ENCODE measurements at places on chromosomes 13 and 19.

- DNase-seq: peak; percentile 43
Measured at GRCh38 chr19:27744926-27745768, 1467.8 kb downstream of the UQCRFS1 start.

DNA sequence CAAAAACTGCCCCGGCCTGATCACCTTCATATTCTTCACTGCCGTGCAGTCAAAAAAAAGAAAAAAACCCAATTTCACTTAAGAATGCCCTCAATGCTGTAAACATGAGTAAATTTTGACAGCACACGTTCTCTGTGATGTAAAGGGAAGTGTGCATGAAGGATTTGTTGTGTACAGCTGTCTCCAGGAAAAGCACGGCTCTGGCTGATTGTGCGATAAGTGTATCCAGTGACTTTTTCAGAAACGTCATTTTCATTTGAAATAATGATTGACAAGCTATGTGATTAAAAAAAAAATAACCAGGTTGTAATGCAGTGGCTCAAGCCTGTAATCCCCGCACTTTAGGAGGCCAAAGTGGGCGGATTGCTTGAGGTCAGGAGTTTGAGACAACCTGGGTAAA, 39.6 kb downstream of the ANKRD10 start:
- DNase-seq: no peak

- no peak for DNase-seq
Measured at GRCh38 chr19:18320865-18321733, 1.8 kb downstream of the LSM4 start.

DNA sequence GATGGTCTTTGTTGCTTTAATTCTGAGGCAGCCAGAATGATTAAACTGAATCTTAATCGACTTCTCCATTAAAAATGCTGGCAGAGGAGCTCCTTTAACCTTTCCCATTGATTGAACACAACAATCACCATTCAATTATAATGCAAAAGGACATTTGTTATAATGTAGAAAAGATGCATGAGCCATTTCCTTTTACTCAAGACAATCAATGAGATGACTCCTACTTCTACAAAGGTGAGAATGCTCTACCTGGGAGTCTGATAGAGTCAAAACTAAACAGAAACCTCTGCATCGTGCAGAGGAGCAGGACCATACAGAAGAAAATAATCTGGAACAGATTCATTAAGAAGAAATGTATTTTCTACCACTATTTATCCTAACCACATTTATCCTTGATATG, 253.6 kb upstream of the DACH1 start:
- DNase-seq: no peak

- no peak for DNase-seq
Measured at GRCh38 chr13:33453936-33454335, 168.4 kb upstream of the STARD13 start.

DNA sequence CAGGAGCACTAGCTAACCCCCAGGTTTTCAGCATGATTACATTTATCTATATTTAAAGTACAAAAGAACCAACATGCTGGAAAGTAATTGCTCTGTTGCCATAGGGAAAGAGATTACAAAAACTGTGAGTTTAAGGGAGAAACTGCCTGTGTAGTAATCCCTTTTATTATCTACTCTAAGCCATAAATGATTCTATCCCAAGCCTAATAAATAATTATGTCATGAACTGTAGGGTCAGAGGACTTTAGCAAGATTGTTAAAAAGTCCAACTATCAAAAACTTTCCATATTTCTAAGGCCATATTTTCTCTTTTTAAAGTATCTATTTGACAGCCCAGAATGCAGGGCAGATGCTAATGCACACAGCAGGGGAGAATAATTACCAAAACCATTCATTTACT, 573.8 kb upstream of the MIR17HG start:
- no peak for DNase-seq

GRCh38 chr19:57305056-57305455, 15.2 kb upstream of the ZNF543 start:
- DNase-seq: no peak

GRCh38 chr13:60617991-60618733, 221.1 kb downstream of the TDRD3 start:
- DNase-seq: no peak
